Activated CD8-positive, alpha-beta memory T cell treated with anti-CD3 and anti-CD28 coated beads for 48 hours (primary cell): ENCODE measurements at places on chromosomes 7 and 10.

DNA sequence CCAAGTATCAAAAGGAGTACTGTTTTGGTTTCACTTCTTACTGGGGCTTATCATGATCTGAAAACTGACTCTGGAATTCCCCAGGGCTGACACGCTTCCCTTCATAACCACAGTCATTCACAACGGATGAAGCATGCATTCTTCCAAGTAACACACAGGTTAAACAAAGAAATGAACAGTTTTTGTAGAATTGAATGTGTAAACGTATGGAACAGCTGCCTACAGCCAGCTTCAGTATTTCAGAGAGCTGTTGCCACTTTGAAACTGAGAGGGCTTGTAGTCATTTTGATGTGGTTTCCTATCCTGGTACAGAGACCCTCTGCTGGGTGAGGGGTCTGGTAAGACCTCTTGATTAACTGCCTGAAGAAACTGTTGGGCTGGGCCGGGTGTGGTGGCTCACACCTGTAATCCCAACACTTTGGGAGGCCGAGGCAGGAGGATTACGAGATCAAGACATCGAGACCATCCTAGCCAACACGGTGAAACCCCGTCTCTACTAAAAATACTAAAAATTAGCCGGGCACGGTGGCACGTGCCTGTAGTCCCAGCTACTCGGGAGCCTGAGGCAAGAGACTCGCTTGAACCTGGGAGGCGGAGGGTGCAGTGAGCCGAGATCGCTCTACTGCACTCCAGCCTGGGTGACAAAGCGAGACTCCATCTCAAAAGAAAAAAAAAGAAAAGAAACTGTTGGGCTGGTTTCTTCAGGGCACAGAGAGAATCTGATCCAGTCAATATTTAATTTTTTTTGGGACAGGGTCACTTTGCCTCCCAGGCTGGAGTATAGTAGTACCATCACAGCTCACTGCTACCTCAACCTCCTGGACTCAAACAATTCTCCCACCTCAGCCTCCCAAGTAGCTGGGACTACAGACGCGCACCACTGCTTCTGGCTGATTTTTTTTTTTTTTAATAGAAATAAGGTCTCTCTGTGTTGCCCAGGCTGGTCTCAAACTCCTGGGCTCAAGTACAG lies 4.7 kb downstream of the NFE2L3 start:
- no peak for DNase-seq

DNA sequence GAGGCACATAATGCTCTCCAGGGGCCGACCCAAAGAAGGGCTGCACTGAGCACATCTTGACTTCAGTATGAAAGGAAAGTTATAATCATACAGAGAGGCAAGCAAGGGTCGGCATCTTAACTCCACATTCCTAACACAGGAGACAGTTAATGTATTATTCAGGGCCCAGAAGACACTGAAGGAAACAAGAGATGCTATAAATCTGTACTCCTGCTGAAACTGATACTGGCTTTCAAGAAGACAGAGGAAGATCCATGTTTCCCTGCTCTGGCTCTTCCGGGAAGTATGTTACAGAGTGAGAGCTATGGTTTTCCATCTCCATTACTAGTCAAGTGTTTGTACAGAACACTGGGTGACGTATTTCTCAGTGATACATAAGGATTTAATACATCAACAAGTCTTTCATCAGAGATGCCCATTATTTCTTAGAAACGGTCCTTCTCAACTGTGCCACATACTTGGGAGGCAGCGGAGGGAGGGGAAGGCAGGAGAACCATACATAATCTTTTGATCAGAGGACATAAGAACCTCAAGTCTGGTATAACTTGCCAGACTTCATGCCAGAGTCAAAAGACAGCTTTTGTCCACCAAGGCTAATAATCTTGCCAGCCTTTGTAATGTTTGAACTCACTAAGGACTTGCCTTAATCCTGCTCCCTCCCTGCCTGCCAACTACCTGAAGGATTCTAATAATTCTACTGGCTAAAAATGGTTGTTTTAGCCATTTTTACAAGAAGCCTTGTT lies 58.1 kb downstream of the ENO4 start:
- no peak for DNase-seq

- no peak for DNase-seq
Measured at GRCh38 chr10:86972613-86973380, 4.5 kb downstream of the ADIRF start.

DNA sequence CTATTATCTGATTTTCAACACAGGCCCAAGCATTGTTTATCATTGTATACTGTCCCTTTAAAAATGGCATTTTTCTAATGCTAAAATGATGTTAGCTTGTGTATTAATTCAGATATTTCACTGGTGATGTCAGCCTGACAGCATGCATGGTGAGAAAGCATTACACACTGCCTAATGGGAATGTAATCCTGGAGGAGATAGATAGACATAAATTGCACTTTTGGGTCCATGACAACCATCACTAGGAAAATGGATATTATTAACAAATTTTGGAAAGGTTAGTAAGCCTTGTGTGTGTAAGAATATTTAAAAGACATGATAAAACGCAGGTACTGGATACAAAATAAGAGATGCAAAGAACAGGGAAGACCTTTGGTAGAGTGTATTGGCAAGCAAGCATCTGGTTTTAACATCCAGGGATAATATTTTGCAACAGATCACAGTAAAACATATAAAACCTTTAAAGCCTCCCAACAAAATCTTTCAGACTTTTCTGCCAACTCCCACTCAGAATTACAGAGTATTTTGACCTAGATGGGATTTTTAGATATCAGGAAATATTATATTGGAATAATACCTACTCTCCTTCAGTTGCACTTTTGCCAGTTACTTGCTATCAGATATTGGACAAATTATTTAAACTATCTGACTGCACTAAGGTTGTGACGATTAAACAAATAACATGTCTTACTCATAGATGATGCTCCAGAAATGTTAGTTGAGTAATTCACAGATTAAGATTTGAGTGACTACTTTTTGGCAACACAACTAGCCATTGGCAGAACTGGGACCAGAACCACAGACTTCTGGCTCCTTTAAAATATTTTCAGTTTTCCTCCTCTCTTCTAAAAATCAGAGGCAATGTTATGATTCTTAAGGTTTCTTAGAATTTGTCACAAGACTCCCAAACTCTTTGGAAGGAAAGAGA lies 291.6 kb upstream of the SEMA3C start:
- no peak for DNase-seq

GRCh38 chr10:34954142-34954541 lies 136.0 kb downstream of the CUL2 start:
- DNase-seq: no peak
